ENCODE measurements at places on chromosomes 5 and 9. TPM values are rescaled to one million over a fixed set of nuclear protein-coding genes. Genes with fewer than 3 reads are reported as not detected.

The IL4 gene
- not detected for total RNA-seq

The HSPB3 gene
- 0.49 TPM for total RNA-seq

DNA sequence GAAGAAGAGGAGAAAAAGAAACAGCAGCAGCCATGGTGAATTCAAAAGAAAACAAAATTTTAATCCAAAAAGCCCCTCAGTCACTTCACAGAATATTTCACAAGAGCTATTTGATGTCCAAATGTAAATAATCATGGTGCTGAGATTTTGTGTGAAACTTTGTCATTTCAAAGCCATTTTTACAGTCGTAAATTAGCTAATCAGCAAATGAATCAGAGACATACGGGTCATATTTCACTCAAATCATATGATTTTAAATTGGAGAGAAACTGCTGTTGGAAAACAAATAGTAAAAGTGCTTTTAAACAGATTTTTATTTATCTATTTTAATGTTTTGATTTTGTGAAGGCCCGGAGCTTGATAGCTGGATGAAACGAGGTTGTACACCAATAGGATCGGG lies 101.4 kb upstream of the SMIM23 start:
- DNase-seq: no peak

DNA sequence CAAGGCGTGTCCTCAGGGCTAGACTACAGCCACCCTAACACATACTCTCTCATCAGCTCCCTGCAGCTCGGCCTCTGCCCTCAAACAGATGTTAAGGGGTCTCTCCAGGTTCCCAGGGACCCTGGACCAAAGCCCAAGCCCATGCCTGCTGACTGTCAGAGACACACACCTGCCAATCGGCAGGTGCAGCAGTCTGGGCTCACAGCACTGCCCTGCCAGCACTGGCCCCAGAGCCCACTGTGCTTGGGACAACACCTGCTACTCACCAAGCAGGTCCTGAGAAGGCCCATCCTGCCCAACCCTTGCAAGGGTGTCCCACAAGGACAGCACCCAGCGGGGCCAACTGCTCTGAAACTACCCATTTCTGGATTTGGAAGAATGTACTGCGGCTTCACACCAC lies 20.2 kb upstream of the ZDHHC11 start:
- DNase-seq: no peak

DNA sequence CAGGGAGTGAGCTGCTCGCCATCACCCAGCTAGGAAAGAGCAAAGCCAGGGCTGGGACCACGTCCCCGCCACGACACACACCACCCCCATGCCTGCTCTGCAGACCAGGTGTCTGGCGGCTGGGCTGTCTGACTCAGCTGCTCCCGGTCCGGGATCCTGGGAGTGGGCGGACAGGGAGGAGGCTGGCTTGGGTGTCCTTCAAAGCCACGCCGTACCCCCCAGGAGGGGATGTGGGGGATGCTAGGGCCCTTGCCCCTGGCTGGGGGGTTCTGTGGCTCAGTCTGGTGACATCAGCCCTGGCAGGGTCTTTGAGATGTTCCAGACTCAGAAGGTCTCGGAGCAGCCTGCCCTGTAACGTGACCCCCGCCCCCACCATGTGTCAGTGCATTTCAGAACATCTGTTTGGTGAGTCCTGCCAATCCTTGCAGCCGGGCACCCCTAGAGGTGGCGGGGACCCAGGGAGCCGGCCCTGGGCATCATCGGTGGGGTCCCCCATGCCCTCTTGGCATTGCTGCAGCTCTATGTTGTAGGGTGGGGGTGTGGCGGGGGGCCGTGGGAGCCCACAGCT lies 62.3 kb downstream of the HMCN2 start:
- DNase-seq: no peak

GRCh38 chr5:151733358-151734063 lies 24.9 kb downstream of the ATOX1 start:
- DNase-seq: no peak

- DNase-seq: no peak
Measured at GRCh38 chr5:39461007-39461682, 36.4 kb upstream of the DAB2 start.

DNA sequence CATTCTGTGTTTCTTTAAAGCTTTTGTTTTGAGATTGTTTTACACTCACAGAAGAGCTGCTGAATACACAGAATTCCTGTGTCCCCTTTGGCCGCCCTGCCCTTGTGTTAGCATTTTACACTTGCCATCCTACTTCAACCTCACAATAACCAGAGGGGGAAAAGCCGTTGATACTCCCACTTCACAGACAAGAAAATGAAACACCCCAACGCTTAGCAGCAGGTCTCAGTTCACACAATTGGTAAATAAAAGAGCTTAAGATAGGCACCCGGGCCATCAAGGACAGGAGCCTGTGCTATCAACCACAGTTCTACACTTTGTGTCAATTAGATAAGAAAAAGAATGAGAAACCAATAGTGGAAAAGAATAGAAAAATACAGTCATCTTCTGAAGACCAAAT lies 178.0 kb downstream of the SYK start:
- peak; percentile 46 for DNase-seq

DNA sequence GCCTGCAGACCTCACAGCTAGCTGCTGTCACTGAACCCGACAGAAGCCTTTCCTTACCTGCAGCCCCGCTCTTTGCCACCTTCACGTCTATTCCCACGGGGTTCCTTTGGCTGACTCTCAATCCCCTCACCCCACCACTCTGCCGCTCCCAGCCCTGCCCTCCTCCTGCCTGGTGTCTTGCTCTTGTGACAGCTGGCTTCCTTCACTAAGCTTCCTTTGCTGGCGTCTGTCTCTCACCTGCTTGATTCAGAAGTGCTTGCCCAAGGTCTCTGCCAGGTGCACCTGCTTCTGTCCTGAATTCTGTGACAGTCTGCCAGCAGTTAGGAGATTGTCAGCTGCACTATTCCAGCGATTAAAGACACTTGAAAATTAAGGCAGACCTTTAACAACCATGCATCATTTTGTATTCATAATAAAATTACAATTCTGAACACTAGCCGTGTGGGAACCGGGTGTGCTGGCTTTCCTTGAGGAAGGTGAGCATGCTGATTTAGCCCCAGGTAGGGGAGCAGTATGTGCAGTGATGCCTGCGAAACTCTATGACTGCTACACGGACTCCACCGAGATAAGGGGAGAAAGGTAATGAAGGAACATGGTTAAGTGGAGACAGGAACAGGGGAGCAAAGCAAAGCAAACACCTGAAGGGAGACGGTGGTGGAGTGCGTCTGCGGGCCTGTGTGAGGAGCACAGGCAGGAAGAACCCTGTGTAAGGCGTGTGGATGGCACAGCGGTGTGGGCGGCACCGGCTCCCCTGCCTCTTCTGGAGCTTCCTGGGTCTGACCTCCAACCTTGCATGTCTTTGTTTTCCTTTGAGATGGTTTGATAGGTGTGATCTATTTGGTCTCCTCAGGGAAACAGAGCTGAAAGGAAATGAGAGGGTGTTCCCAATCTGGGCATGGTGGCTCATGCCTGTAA lies 80.1 kb upstream of the CACNA1B start:
- DNase-seq: no peak

GRCh38 chr9:15642369-15642962 lies 89.6 kb downstream of the CCDC171 start:
- no peak for DNase-seq

DNA sequence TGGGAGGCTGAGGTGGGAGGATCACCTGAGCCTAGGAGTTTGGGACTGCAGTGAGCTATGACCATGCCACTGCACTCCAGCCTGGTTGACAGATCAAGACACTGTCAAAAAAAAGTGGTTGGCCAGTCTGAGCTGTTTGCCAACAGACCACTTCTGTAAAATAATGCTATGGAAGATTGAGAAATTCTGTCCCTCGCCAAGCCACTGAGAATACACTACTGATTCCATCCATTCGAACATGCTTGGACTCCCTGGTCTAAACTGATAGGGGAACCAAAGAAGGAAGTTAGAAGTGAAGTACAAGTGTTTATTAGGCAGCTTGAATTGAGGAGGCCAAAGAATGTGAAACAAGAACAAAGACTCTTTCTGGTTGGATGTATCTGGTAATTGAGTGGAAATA lies 27.2 kb downstream of the ENC1 start:
- no peak for DNase-seq

GRCh38 chr9:13500034-13500433 lies 220.5 kb upstream of the MPDZ start:
- peak; percentile 54 for DNase-seq

DNA sequence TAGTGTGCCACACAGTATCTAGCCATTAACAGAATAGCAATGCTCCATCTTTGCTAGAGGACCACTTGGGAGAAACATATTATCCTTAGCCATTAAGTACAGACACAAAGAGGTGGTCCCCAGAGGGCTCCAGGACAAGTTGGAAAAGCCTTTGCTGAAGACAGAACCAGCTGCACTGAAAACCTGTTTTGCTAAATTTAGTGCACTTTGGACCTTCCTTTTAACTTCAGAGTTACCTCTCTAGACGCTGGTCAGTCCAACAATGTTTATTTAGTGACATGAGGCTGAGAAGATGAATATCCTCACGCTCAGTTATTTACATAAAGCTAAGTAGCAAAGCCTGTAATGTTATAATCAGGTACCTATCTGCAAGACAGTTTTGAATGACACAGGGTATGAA lies 265.0 kb upstream of the ZNF608 start:
- no peak for DNase-seq

DNA sequence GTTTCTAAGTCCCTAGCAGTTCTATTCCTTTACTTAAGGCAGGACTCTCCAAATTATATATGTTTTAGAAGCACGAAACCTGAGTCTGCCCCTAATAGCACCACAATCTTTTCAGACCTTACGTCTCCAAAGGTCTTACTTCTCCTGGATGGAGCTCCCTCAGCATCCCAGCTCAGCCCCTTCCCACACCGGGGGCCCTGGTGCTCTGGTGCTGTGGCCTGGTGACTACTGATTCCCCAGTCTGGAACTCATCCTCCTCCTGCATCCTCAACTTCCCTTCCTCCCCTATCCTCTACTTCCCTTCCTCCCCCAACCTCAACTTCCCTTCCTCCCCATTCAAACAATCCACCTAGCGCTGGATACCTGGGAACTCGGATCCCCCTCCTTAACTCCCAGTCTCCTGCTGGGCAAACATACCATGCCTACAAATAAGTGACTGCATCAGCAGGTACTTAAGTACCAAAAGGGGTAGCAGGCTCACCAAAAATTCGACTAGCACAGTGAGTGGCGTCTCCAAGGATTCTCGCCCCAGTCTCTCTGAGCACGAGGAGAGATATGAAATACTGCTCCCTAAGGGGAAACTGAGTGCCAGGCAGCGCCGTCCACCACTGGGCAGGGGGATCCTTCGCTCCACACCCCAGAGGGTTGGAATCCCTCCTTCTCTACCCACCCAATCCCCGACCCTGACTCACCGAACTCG lies 831 bp downstream of the IGFBPL1 start:
- DNase-seq: no peak

DNA sequence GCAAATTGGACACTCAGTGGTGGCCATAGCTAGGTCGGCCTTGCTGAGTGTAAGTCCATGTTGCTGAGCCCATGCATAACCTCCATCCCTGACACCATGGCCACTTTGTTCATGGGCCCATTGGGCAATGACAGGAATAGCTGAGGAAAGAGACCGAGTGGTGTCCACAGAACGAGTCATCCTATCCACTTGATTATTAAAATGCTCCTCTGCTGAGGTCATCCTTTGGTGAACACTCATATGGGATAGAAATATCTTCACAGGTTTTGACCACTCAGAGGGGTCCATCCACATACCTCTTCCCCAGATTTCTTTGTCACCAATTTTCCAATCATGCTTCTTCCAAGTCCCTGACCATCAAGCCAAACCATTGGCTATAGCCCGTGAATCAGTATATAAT lies 63.6 kb downstream of the PPIC start:
- DNase-seq: no peak

- DNase-seq: no peak
Measured at GRCh38 chr9:69633716-69634115, 38.5 kb downstream of the APBA1 start.

DNA sequence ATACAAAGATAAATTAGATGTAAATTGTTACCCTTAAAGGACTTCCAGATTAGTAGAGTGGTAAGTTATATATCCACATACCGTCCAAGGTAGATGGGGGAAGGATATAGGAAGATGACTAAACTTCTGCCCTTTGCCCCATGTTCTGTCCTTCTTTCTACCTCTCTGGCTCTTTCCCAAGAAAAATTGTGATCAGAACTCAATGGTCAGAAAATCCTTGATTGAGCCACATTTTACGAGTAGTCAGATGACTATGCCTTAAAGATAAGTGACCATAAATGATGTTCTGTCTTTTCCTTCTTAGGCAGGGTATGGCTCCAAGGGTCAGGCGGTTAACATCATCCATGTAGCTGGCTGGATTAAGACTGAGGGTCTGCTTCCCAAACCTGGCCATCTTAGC lies 4.4 kb downstream of the FRRS1L start:
- DNase-seq: peak; percentile 9

GRCh38 chr9:27110181-27110580 lies 1.2 kb downstream of the TEK start:
- no peak for DNase-seq
